ENCODE measurements at places on chromosomes 6 and 20. TPM values are rescaled to one million over a fixed set of nuclear protein-coding genes. Genes with fewer than 3 reads are reported as not detected.

Gene OGFR
- 38.6 TPM for total RNA-seq

Gene FAM210B
- 46.1 TPM for total RNA-seq

Gene MICB
- 8.2 TPM for total RNA-seq

Gene ADGB
- total RNA-seq, result not detected

Gene FAM120B
- total RNA-seq, result 17.7 TPM

Gene LGSN
- total RNA-seq, result under 0.01 TPM

Gene POU3F2
- total RNA-seq, result not detected

All from smooth muscle cell of bladder (primary cell).